ENCODE measurements at places on chromosomes 2 and 18.

GRCh38 chr2:124281541-124281940, 256.5 kb downstream of the CNTNAP5 start:
- no peak for DNase-seq

DNA sequence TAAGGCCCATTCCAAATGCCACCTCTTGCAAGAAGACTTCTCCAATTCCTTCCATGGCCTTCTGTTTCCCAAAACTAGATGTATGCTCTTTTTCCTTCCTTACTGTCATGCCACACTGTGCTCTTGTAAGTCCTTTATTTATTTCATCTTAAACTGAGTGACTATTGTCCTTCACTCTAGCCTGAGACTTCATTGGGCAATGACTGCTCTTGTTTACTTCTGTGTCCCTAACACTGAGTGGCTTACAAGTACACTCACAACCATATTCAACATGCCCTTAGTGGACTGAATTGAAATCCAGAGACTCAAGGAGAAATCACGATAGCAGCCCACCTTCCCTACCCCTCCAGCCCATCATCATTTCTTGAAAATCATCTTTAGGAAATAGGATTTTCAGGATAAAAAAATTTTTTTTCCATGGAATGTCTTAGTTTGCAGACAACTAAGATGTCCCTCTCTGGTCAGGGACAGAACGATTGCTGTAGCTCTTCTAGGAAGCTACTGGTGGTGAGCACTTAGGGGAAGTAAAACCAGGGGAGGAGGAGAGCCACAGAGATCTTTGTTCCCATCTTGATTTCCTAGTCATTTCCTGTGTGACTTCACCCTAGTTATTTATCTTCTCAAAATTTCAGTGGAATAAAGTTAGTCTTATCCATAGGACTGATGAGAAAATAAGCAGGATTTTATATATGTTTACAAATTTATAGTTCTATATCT, 80.7 kb downstream of the CYRIA start:
- no peak for DNase-seq

DNA sequence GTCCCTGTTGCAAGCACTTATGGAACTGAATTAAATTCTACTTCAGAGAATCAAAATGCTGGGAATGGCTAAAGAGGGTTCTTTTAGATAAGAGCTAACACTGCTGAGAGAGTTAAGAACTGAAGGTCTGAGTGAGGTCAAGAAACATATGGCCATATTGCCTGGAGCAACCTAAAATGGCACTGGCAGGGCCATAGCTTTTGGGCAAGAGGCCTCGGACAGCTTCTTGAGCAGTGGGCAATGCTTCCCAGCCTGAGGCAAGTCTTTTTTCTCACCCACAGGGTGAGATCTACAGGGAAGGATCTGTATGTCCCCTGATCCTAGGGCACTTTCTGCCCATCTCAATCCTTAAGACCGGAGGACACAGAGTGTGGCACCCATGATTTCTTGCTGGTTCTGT, 244.6 kb upstream of the NT5C1B start:
- no peak for DNase-seq

DNA sequence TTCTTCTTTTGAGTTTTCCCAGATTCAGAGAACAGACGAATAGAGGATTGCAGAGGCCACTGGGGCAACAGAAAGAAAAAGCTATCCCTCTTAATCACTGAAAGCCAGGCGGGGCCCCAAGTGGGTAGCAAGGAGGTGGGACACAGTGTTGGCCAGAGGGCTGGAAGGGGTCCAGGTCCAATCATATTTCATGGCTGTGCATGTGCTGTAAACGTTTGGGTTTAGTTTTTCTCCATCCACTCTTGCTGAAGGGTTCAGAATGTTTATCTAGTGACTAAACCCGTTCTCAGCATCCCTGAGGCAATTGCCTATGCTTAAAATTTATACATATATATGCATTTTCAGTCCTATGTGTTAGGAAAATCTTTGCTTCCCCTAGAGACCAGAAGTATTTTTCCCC, 99.4 kb upstream of the EPHA4 start:
- DNase-seq = no peak

- no peak for DNase-seq
Measured at GRCh38 chr2:147568109-147568508, 276.7 kb upstream of the ACVR2A start.

DNA sequence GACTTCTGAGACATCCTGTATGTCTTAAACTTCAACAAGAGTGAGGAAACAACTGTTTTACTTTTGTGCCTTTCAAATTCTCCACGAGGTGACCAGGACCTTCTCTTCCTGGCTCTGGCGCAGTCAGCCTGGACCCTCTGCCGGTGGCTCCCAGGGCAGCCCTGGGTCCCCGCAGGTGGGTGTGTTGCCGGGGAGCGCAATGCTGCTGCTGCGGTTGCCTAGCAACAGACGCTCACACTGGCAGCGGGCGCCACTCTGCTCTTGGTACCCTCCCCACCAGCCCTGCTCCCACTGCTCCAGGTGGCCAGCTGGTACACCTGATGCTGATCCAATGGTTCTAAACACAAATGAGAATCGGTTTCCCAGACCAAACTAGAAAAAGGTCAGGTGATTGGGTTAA, 58.7 kb downstream of the GNAL start:
- DNase-seq = no peak

DNA sequence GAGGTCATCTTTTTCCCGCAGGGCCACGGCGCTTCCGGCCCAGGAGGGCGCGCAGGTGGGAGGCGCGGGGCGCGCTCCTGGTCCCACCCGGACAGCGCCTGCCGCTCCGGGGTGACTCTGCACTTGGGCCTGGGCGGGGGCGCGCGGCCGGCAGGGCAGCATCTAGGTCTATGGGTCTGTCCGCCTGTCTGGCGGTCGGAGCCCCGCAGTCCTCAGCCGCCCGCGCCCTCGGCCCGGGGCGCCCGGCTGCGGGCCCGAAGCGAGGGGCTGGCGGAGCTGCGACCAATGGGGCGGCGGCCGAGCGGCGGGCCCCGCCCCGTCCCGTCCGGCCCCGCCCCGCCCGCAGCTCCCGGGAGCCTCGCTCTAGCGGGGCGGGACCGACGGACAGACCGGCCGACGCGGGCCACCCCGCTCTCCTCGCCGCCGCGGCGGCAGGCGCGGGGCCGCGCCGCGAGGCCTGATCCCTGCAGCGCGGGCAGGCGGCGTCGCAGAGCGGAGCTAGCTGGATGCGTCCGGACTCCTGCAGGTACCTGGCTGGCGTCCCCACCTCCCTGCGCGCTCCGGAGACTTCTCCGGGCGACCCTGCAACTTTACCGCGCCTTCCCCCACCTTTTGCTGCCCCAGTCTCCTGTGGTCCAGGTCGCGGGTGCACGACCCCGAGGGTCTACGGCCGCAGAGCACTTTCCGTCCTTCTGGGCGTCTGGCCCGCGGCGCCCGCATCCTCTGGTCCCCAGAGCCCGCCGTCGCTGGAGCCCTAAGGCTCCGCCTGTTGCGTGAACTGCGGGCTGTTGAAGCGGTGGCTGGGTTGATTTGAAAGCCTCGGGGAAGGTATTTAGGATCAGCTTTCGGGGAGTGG, at the start of gene KCNS3:
Gene KCNS3, plus strand, starts transcription at position 387 of the 856 bp plus-strand sequence. CDS start 52,342 bp downstream, outside the sequence.
- no peak for DNase-seq

GRCh38 chr2:150911766-150912280, 349.8 kb downstream of the RBM43 start:
- no peak for DNase-seq

DNA sequence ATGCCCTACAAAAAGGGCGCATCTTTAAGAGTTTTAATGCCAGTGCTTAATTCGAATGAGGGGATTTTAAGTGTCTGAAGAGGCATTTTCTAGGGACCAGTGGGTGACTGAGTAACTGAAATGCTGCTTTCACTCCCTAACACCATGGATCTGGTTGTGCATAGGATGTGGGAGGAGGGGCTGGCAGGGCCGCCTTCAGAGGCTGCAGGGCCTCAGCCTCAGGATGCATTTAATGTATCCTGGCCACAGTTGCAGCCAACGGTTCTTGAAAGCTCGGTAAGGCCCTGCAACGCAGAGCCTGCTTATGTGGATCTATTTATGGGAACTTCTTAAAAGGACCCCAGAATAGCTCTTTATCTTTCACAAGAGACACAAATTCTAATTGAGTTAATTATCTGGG, 25.8 kb upstream of the IL18RAP start:
- no peak for DNase-seq

GRCh38 chr18:7946734-7947377, 379.7 kb downstream of the PTPRM start:
- no peak for DNase-seq

GRCh38 chr2:26720322-26721114, 28.0 kb downstream of the KCNK3 start:
- DNase-seq = peak; percentile 18

DNA sequence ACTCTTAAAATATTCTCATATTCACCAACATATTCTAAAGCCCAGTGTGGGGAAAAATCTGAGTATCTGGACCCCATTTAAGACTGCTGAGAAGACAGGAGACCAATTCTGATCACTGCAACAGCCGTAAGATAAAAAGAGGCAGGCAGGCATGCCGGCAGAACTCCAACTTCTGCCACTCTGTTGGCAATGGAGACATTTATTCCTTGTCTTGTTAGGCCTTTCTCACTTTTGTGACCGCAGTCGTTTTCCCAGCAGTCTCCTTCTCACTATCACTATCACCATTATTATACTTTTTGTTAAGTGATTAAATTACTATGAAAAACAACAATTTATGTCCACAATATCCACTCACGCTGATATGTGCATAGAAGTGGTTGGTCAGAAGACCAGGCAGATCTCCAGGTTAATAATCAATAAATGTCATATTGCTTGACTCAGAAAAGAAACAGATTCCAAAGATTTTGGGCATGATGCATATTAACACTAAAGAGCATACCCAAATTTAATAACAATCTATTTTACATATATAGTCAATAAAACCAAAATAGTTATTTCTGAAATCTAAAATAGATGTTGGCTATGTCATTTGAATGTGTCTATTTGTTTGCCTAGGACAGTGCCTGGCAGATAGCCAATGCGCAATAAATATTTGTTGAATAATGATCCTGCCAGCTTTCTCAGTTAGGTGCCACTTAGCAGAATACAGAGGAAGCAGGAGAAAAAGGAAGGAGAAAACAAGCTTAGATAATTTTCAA, 38.2 kb downstream of the SESTD1 start:
- no peak for DNase-seq

GRCh38 chr2:151623631-151624030, 110.6 kb downstream of the NEB start:
- DNase-seq = no peak

- DNase-seq = peak; percentile 61
Measured at GRCh38 chr2:71852141-71852711, 295.4 kb downstream of the CYP26B1 start.

- DNase-seq = no peak
Measured at GRCh38 chr2:58202404-58202803, 38.7 kb downstream of the FANCL start.

DNA sequence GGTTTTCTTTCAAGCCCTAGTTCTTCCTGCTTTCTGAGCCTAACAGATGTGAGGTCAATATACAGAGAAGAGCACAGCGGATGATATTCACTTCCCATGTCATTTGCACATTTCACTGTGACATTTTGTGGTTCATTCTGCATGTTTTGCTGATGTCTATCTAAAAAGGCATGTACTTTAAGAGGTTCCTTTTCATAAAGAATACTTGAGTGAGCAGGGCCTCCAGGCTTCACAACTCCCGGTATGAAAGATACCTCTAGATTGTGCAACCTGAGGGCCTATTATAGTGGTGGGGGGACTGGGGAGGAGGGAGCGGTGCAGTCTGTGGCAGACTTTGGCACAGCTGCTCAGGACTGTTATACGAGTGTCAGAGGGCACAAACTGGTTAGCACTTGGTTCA, 54.6 kb downstream of the CPO start:
- DNase-seq = no peak

- DNase-seq = no peak
Measured at GRCh38 chr2:30545875-30546274, 98.8 kb downstream of the LCLAT1 start.

GRCh38 chr2:119760237-119760955, 674 bp downstream of the PTPN4 start:
- no peak for DNase-seq

- DNase-seq = no peak
Measured at GRCh38 chr2:95303191-95303919, 6.2 kb downstream of the KCNIP3 start.

All from right renal cortex interstitium (tissue), 3 donors.